ENCODE measurements at places on chromosomes 3 and 15. TPM values are rescaled to one million over a fixed set of nuclear protein-coding genes. Genes with fewer than 3 reads are reported as not detected.

DNA sequence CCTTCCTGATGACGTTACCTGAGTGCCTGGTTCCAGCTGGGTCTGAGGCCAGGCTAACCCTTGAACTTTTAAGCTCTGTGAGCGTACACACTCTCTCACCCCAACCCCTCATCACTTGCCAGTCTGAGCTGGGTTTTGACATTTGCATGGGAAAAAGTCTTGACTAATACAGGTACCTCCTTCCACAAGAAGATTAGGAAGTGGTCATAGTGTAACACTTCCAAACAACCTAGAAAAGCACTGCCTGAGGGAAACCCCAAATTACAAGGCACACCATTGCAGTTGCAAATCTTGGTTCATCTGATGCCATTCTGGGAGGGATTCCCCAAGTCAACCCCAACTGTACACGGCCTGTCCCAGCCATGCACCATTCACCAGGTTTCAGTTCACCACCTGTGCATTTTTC lies 499.8 kb downstream of the FOXP1 start:
- H3K4me1 ChIP-seq: peaks cover 10% of the 10 kb centered on the region
- DNase-seq: no peak
- no peaks in the 10 kb centered on the region for H3K27me3 ChIP-seq
- no peak overlapping the region for H3K4me3 ChIP-seq
- H3K36me3 ChIP-seq: no peaks in the 10 kb centered on the region
- H3K27ac ChIP-seq: no peak overlapping the region

DNA sequence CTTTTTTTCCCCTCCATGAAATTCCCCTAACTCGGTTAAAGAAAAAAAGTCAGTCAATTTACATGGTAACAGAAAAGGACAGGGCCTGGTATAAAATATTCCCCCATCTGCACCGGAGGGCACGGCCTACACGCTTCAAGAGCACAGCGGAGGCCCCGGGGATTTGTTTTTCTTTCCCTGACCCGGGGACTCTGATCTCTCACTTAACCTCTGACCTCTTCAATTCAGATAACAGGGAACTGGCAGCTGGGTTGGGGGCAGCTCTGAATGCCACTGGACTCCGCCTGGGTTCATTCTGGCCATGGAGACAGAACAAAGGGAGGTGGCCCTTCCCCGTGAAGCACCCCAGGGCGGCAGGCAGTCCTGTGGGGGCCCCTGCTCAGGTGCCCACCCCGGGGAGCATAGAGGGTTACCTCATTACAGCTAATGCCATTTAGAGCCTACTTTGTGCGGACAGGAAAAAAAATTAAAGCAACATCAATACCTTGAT lies 257.5 kb downstream of the SHQ1 start:
- peaks cover 16% of the 10 kb centered on the region for H3K4me1 ChIP-seq
- DNase-seq: no peak
- H3K36me3 ChIP-seq: no peaks in the 10 kb centered on the region
- H3K27ac ChIP-seq: no peak overlapping the region
- no peak overlapping the region for H3K4me3 ChIP-seq

GRCh38 chr15:27742751-27743477 lies 356.2 kb downstream of the OCA2 start:
- H3K27me3 ChIP-seq: no peaks in the 10 kb centered on the region
- DNase-seq: no peak
- H3K4me3 ChIP-seq: no peak overlapping the region
- no peaks in the 10 kb centered on the region for H3K36me3 ChIP-seq

DNA sequence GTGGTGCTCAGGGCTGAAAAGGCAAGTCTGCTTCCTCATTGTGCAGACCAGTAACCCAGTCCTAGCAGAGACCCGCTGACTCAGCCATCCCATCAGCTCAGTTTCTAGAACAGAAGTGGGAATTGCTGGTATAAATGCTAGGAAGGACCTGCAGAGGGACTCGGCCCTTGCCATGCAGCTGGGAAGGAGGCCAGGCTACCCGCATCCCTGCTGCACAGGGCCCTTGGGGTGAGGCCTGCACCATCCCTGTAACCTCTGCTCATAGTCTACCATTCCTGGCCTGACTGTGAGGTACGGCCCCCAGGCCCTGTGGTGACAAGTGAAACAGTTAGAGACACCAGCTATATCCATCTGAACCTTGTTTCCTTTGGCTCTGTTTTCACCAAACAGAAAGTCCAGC lies 23.5 kb downstream of the RAB6B start:
- peaks cover 93% of the 10 kb centered on the region for H3K27me3 ChIP-seq
- no peak overlapping the region for H3K27ac ChIP-seq
- no peaks in the 10 kb centered on the region for H3K4me1 ChIP-seq

DNA sequence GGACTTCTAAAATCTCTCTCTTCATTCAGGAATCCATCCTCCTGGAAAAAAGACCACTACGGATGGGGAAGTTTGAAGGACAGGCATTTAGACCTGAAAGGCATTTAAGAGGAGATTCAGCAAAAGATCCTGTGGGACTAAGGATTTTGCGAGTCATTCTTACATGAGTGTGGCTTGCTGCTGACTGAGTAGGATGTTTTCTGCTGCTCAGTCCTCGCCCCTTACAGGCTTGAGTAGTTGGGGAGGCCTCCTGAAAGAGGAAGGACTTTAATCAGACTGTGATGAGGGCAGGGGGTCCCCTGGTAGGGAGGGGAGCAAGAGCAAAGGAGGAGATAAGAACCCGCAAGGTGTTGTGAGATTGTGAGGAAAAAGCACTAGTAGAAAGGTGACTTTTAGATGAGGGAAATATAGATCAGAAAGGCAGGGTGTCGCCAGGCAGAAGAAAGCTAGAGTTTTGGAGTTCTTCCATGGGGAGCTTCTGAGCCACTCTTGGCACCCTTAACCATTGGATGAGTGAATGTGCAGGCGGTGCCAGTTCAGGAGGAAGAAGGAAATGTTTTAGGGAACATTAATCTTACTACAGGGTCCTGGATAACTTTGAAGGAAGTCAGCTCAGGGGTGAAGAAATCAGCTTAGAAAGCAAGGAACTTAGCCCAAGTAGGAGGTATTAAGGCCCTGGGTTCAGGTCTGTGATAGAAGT lies 171.1 kb downstream of the RORA start:
- no peak for DNase-seq
- H3K36me3 ChIP-seq: no peaks in the 10 kb centered on the region
- no peaks in the 10 kb centered on the region for H3K4me1 ChIP-seq
- H3K27ac ChIP-seq: no peak overlapping the region
- H3K27me3 ChIP-seq: peaks cover 58% of the 10 kb centered on the region

DNA sequence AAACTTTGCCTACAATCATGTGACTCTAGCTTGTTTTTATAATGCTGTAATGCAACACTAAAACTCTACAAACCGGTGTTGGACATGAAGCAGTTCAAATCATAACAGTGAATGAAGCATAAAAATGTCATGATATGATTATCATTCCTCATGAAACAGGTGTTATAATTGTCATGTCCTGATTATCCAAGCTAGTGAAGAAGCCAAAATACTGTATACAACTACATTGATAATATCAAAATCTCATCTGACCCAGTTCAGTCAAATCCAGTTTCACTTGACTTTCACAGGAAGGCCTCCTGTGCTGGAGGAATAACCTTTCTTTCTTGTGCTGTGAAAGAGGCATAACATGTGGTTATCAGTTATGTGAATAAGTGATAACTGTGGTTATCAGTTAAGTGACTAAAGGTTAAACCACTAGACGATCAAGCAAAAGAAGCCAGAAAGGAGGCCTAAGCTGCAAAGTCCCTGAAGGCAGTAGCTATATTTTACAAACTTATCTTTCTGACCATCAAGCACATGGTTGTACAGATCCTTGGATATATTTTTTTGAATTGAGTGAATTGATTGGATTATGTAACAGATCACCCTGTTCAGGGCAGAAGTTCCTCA lies 296.4 kb downstream of the TUSC7 start:
- H3K27ac ChIP-seq: no peak overlapping the region
- no peaks in the 10 kb centered on the region for H3K27me3 ChIP-seq
- no peaks in the 10 kb centered on the region for H3K36me3 ChIP-seq
- H3K4me3 ChIP-seq: no peak overlapping the region
- no peak for DNase-seq

GRCh38 chr15:80588801-80589200 lies 106.3 kb upstream of the ABHD17C start:
- H3K27me3 ChIP-seq: no peaks in the 10 kb centered on the region
- peak overlapping the region; percentile 9 for H3K4me3 ChIP-seq
- peaks cover 17% of the 10 kb centered on the region for H3K36me3 ChIP-seq
- DNase-seq: peak; percentile 51
- H3K4me1 ChIP-seq: peaks cover 53% of the 10 kb centered on the region
- peak overlapping the region; percentile 87 for H3K27ac ChIP-seq

- no peaks in the 10 kb centered on the region for H3K36me3 ChIP-seq
- H3K4me1 ChIP-seq: peaks cover 9% of the 10 kb centered on the region
- no peak overlapping the region for H3K4me3 ChIP-seq
- no peaks in the 10 kb centered on the region for H3K27me3 ChIP-seq
- DNase-seq: no peak
Observed at GRCh38 chr3:104436506-104436905, 930.2 kb upstream of the ALCAM start.

DNA sequence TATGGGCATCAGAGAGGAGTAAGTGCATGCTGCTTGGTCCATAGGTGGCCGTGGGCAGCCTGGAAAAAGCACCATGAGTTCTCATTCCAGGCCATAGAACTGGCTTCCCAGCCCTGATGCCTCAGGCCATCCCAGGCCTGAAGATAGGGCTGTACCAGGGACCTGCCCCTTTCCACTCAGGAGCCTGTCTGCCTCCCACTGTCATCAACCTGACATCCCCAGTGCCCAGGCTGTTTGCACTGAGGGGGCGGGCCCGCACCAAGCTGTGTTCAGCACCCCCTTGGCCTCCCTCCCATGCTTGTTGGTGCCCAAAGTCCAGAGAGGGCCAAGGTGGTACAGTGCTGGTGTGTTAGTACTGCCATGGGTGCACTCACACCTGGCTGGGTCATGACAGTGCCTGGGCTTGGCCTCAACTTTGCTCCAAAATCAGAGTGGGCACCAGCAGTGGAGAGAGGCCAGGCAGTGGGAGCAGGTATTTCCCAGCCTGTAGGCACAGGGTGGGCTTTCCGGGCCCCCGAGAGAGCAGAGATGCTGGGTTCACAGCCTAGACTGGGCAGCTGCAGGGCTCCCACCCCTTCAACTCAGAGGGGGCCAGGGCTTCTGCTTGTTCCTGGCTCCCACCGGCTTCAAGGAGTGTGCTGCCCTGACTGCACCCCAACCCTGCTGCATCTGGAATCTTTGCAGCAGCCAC lies 556.1 kb downstream of the SI start:
- no peak overlapping the region for H3K27ac ChIP-seq
- DNase-seq: no peak
- H3K27me3 ChIP-seq: no peaks in the 10 kb centered on the region
- peaks cover 7% of the 10 kb centered on the region for H3K4me1 ChIP-seq
- H3K36me3 ChIP-seq: no peaks in the 10 kb centered on the region

GRCh38 chr3:31692751-31693150 lies 160.0 kb downstream of the STT3B start:
- no peak overlapping the region for H3K27ac ChIP-seq
- no peak overlapping the region for H3K4me3 ChIP-seq
- H3K4me1 ChIP-seq: no peaks in the 10 kb centered on the region
- no peaks in the 10 kb centered on the region for H3K36me3 ChIP-seq

GRCh38 chr3:55511895-55512570 lies 24.9 kb upstream of the WNT5A start:
- H3K36me3 ChIP-seq: no peaks in the 10 kb centered on the region
- H3K27me3 ChIP-seq: peaks cover 12% of the 10 kb centered on the region
- no peak overlapping the region for H3K27ac ChIP-seq
- no peak for DNase-seq

- peaks cover 55% of the 10 kb centered on the region for H3K36me3 ChIP-seq
- no peak overlapping the region for H3K27ac ChIP-seq
- no peaks in the 10 kb centered on the region for H3K4me1 ChIP-seq
- no peaks in the 10 kb centered on the region for H3K27me3 ChIP-seq
- no peak for DNase-seq
Observed at GRCh38 chr3:126451511-126451910, 24.2 kb downstream of the ZXDC start.

DNA sequence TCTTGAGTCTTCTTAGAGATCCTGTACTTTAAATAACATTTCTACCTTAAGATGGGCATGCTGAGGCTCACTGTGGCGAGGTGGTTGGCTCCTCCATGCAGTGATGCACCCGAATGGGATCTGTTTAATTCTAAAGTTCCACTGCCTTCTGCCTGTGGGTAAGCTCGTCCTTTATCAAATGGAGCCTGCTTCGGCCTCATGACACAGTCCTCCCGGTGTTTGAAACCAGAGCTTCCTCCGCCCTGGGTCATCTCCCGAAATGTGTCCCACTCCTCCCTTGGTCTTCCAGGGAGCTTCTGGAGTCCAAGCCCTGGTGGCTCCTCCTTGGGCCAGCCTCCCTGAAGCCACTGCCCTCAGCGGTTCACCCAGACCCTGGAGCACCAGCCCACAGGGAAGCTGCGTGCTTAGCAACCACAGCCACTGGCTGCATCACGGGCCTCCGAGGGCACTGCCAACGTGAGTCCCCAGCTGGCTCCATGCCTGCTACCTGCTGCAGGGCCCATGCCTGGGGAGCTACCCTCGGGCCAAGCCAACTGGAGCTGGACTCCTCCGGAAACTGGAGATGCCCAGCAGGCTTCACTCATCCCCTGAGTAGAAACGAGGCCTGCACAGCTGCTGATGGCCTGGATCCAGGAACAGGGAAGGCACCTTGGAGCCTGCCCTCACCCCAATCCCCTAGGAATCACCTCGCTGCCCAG lies 3.3 kb downstream of the RHCG start:
- no peak for DNase-seq
- no peak overlapping the region for H3K4me3 ChIP-seq
- no peak overlapping the region for H3K27ac ChIP-seq
- peaks cover 10% of the 10 kb centered on the region for H3K4me1 ChIP-seq
- H3K27me3 ChIP-seq: peaks cover 62% of the 10 kb centered on the region

- DNase-seq: no peak
- no peaks in the 10 kb centered on the region for H3K36me3 ChIP-seq
- H3K4me1 ChIP-seq: peaks cover 11% of the 10 kb centered on the region
- H3K4me3 ChIP-seq: no peak overlapping the region
- no peak overlapping the region for H3K27ac ChIP-seq
- H3K27me3 ChIP-seq: no peaks in the 10 kb centered on the region
Observed at GRCh38 chr3:112813016-112813415, 33.6 kb downstream of the CD200R1L start.

DNA sequence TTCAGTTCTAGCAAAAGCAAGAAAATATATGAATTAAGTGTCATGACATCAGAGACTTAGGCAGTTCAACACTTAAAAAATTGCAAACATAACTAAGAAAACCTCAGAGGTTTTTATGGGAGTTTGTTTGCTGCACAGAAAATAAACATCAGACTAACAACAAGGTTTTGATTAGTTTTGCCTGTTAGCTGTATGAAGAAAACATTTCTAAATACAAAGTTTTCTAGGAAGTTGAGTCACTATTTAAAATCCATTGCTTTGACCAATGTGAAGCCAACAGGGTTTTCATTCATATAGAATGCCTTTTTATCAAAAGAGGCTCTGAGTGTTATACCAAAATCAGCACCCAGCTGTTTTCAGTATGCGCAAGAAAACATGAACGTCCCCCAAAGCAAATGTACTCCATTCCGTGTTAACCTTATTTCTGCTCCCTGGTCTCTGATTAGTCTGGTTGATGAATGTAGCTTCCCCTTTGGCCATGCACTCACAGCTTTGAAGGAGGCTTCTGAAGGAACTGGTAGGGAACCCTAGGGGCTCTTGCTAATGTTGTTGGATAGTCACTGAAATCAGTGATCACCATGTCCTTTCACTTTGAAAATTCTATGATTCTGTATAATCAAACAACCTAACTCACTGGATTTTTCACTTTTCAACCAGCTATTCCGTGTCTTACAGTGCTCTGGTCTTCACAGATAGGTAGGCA lies 89.6 kb upstream of the TSEN2 start:
- DNase-seq: no peak
- H3K4me3 ChIP-seq: no peak overlapping the region
- peak overlapping the region; percentile 69 for H3K27ac ChIP-seq
- no peaks in the 10 kb centered on the region for H3K27me3 ChIP-seq
- H3K4me1 ChIP-seq: peaks cover 37% of the 10 kb centered on the region
- peaks cover 44% of the 10 kb centered on the region for H3K36me3 ChIP-seq

Gene SAXO2
- total RNA-seq: 1.9 TPM

Gene SLC28A2
- not detected for total RNA-seq

Gene RASL12
- 0.12 TPM for total RNA-seq

Gene SLC51B
- not detected for total RNA-seq

Gene IGSF10
- 0.24 TPM for total RNA-seq

Gene CNTN3
- total RNA-seq: not detected
